ENCODE measurements at places on chromosomes 6 and 20.

DNA sequence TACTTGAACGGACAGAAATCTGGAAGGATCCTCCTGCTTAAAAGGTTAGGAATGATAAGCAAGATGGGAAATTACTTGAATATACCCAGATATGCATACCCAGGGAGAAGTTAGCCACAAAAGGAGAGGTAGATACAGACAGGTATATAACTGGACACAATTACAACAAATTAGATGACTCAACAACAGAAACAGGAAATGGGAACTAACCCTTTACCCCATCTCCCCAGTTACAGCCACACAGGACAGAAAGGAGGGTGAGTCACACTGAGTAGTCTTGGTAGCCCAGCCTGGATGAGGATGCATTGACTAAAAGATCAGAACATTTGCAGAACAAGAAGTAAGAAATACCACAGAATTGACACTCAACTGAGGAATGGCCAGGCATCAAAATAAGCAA lies 61.2 kb downstream of the C6orf52 start:
- peak; percentile 11 for DNase-seq

DNA sequence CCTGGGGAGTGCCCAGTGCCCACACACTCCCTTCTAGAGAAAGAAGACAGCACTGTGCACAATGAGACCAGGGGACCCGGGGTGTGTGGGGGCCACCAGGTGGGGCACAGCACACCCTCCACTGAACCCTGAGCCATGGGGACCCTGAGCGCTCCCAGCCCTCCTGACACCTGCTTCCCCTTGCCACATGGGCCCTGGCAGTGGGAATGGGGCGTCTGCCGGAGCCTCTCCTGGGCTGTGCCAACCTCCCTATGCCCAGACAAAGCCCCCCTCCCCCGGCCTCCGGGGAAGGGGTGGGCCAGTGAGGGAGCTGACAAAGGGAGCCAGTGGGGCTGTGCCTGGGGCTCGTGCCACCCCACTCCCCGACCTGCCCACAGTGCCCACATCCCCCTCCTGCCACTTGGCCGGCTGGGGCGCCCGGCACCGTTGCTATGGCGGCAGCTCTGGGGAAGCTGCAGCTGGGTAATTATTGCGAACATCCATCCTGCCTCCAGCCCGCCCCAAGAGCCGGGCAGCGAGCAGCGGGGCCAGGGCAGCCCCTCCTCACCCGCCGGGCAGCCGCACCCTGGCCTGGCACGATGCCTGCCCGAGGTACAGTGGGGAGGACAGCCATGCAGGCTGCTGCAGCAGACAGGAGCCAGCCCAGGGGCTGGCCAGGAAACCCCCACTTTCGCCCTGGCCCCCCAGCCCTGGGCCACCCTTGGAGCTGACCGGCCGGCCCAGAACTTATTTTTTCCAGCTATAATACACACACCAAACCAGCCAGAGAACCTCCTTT lies 41.9 kb upstream of the NOL4L start:
- no peak for DNase-seq

DNA sequence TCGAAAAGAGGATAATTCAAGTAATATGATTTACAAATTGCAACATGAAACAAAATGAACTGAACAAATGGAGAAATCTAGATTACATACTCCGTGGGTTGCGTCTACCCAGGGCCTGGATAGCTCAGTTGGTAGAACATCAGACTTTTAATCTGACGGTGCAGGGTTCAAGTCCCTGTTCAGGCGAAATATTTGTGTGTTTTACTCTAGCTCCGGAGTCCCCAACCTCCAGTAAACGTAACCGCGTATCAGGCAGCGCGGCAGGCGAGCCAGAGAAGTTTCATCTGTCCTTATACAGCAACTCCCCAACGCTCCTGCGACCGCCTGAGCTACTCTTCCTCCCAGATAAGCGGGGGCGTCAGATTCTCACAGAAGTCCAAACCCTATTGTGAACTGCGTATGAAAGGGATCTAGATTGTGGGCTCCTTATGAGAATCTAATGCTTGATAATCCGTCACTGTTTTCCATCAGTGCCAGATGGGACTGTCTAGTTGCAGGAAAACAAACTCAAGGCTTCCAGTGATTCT lies 176.1 kb downstream of the TRIM27 start:
- DNase-seq, result no peak

GRCh38 chr6:25652007-25652515 lies at the start of gene SCGN:
TSS of gene SCGN (plus strand) at chr6:25652215. CDS start at chr6:25652404, 189 bp downstream.
- no peak for DNase-seq

DNA sequence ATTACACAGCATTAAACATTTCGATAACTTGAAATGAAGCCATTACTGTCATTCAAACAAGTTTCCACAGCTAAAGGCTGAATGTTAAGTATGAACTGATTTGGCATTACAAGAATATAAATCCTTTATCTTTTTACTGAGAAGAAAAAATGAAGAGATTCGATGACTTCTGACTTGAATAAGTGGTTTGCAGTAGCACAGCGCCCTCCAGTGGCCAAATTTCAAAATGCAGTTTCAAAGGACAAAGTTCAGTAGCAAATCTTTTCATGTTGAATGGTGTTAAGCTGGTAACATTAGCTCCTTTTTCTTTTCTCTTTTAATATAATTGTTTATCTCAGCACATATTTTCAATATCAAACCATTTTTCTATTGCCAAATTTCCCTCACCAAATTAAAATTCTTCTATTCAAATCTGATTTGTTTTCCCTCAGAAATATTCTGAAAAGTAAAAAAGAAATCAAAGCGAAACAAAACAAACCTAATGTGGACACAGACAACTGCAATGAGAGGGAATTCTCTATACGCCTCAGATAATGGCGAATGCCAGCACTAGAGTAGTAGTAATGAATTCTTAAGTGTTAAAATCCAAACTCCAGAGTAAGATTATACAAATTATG lies 145.7 kb downstream of the BTBD9 start:
- peak; percentile 47 for DNase-seq

DNA sequence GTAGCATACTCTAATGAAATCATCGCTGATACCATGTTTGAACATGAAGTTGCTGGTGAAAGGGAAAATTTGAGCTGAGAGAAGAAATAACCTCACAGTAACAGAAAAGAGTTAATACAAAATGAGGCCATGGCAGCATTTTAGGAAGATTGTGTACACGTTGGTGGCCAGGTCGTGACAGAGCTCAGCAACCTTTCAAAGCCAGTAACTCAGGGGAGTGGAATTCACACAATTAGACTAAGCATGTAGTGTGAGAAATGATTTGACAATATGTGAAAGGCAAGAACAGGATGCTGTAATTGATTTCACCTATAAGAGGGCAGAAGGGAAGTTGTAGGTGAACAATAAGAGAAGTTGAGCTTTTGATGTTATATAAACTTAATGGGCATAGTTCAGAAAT lies 246.3 kb downstream of the OGFRL1 start:
- no peak for DNase-seq

DNA sequence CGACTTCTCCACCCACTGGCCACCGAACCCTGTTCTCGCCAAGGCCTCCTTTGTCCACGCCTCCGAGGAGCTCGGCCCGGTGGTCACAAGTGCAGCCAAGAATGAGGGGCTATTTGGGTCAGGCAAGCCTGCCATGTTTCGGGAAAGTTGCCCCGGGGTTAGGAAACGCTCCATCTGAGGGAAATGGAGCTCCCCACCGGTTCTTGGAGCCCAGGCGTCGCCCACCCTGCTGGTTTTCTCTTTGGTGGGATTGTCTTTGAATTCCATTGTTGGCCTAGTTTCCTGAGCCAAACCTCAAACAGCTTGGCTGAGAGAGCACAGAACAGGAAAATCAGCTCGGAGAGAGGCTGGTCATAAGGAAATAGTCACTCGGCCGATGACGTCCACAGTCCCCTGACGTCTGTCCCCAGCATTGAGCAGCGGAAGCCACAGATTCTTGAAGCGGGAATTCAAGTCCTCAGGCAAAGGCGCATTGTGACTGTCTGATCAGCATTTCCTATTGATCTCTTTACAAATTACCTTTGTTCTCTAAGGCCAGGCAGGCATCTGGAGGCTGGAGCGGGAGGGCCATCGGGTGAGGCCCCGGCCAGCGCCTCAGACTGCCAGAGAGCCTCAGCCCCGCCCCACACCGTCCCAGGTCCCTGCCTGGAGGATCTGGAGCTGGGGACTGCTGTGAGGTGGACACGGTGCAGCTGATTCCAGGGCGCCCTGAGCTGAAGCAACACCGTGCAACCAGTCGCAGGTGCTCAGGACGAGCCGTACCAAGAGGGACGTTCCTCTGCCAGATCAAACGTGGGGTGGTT lies 138.6 kb downstream of the DLL1 start:
- no peak for DNase-seq

- no peak for DNase-seq
Observed at GRCh38 chr6:1392813-1393640, 3.7 kb downstream of the FOXF2 start.

DNA sequence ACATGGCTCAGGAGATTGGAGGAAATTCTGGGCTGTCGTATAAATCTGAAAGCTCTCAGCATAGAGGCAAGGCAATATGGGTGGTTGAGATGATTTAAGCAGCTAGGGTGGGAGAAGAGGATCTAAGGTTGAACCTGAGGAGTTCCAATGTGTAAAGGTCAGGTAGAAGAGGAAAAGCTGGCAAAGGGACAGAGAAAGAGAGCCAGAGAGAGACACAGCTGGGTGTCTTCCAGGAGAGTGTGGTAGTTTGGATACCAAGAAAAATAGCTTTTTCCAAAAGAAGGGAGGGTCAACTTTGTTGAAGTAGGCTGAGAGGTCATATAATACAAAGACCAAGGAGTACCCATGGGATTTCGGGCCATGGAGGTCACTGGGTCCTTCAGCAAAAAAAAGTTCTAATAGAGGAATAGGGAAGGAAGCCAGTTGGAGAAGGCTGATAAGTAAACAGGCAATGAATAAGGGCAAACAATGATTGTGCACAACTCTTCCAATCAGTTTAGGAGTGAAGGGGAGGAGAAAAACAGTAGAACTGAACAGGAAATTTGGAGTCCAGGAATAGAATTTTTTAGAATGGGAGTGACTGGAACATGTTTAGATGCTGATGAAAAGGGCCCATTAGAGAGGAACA lies 135.1 kb downstream of the QRSL1 start:
- DNase-seq, result no peak

DNA sequence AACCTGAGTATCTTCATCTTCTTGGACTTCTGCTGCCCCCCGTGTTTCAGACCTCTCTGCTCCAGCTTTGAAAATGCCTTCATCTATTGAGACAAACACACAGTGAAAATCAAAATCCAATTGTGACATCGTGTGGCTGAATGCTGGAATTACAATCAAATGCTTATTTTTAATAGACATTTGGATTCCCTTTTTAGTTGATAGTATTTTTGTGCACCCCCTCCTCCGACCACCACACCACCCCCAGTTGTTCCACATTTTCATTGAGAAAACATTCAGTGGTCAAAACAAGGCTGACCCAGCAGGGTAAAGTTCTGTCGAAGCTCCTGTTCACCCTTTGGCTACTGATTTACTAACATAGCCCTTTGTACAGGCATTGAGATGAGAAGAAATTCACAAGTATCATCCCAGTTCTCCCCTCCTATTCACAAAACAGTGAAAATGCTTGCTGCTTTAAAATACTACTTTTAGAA lies 79.0 kb downstream of the NRSN1 start:
- DNase-seq, result no peak

GRCh38 chr6:169896826-169897456 lies 145.5 kb downstream of the ERMARD start:
- no peak for DNase-seq

DNA sequence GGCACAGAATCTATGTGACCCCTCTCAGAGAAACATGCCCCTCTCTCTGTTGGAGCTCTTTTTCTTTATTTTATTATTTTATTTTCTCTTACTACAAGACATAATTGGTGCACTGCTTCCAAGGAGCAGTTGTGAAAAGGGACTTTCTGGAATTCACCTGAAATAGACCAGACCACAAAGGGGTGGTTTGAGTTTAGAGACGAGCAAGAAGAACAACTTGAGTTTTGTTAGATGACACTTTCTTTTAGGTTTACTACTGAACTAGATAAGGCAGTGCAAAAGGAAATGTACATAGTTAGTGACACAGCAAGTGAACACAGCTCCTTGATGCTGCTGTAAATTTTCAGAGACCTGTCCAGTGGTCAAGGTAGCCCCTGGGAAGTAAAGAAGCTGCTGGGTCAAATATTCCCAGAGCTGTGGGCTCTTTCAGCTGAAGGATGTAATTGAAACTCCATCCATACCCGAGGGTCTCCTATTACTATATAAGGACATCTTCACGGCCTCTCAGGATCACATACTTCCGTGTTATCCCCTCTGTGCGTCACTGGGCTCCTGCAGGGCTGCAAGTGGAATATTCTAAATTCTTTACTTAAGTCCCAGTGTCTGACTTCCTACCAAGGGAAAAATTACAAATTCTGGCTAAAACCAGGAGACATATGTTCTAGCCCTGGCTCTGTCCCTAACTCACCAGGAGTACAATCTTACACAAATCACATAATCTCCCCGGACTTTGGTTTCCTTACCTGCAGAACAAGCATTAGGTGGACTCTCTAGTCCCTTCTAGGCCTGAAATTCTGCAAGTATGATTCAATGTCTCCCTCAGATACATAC lies 69.1 kb upstream of the ADTRP start:
- no peak for DNase-seq

DNA sequence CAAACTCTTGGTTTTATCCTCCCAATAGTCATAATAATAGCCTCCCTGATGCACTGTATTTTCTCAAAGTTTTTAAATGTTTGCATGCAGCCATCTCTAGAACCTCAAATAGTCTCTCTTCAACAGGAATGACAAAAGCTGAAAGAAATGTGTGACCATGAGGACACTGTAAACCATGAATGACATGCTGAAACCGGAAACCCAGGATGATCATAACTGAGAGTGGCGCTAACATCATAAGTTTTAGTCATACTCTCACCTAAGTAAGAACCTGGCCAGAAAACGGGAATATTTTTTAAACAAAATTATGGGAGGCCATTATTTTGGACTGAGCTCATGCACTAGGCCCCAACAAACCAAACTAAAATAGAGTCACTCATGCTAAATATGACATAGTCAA lies 278.4 kb upstream of the STXBP5 start:
- DNase-seq, result no peak

- DNase-seq, result no peak
Observed at GRCh38 chr6:136184738-136185137, 65.4 kb downstream of the MTFR2 start.

GRCh38 chr6:71982389-71982788 lies 96.0 kb downstream of the RIMS1 start:
- no peak for DNase-seq

DNA sequence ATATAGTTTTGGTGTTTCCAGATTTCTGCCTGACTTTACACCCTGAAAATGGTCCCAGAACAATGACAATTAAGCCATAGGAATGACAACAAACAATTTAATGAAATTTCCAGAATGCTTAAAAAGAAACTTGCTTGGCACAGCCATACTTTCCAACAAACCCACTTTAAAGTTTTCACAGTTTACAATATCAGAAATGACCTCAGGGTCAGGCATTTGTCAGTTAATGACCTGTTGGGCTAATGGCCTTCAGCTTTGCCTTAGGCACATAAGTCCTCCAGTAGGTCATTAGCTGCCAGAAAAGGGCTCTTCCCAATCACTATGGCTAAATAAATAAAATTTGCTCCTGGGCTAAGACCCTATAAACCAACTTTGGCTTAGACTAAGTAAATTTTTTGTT lies 144.6 kb upstream of the BEND3 start:
- DNase-seq, result no peak
